ENCODE measurements at places on chromosomes 1 and 21.

GRCh38 chr1:222064388-222065211 lies 322.7 kb upstream of the DUSP10 start:
- no peak for DNase-seq

GRCh38 chr1:45870500-45870899 lies 67.1 kb downstream of the MAST2 start:
- no peak for DNase-seq

DNA sequence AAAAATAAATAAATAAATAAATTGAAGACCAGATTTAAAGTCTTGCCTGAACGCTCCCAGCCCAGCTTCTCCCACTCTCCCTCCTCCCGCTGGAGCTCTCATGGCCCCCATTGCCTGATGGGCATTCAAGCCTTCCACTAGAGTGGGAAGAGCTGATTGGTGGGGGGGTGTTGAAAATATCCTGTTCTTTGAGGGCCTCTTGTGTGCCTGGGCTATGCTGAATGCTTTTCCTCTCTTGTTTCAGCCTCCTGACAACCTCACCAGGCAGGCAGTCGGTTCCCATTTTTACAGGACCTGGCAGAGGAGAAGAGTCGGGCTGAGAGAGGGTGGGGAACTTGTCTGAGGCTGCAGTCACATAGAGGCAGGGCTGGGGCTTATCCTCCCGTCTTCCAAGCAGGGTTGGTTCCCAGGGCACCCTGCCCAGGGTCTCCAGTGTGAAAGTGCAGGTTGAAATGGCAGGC lies 59.2 kb upstream of the SSBP3 start:
- DNase-seq, result no peak

DNA sequence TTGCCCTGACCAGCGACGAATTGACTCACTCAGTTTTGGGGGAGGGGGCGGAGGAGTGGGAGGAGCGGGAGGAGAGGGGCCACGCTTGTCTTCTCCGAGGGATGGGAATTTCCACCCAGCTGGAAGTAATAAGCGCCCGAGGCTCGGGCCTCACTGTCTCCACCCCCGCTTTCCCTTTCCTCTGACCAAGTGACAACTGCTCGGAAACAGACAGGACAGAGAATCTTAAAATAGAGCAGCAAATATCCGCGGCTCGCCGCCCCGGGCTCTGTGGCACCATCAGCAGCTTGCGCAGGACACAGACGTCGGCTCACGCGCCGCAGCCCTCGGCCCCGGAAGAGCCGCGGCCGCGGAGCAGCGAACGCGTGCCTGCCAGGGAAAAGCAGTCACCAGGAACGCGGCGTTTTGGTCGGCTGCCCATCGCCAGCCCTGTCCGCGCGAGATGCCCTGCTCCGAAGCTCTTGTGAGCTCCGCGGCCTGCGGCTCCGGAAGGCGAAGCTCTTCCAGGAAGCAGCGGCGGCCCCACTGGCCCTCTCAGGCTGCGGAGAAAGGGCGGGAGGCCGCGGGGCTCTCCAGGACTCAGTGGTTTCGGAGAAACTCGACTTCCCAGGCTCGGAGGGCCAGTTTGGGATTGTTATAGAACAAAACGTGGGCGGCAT lies 10.7 kb upstream of the RGS16 start:
- peak; percentile 31 for DNase-seq

DNA sequence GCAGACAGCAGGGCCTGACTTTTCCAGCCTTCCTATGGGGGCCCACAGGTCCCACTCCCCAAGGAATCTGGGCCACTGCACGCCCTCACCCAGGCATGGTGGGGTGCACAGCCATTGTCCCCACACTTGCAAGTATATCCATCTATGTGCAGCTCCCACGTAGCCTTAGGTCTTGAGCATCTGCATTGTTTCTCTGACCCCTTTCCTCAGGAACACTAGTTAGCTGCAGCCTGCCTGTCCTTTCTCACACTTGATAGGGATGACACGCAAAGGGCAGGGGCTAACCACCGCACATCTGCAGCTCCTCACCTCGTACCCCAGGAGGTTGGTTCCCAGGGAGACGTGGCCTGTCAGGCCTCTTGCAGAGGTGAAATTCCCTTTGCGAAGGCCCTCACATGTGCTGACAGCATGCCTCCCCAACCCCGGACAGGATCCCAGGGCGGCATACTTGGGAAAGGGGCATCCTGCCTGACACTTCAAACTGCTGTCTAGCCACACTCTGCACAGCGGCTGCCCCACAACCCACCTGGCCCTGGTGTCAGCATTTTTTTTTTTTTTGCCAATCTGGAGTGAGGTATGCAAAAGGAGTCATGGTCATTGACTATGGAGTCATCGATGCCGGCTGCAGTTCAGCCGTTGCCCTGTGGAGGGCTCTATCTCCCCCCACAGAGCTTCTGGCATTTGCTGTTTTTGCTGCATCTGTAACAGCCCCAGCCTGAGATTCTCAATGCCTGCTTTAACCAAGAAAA lies 5.0 kb downstream of the JMJD4 start:
- no peak for DNase-seq

GRCh38 chr21:42067531-42068255 lies 3.4 kb upstream of the UMODL1 start:
- no peak for DNase-seq

GRCh38 chr1:92080128-92080985 lies at the start of gene BTBD8:
BTBD8 (plus strand) TSS chr1:92080345; CDS start chr1:92080572, 227 bp downstream.
- DNase-seq, result peak; percentile 76

- DNase-seq, result no peak
These were observed 15.1 kb downstream of the GJA5 start for GRCh38 chr1:147745271-147745670.

- DNase-seq, result no peak
These were observed 21.8 kb downstream of the AJAP1 start for GRCh38 chr1:4676253-4676652.

- no peak for DNase-seq
These were observed 39.4 kb upstream of the NGF start for GRCh38 chr1:115377411-115377810.

GRCh38 chr1:15180945-15181523 lies 27.5 kb downstream of the TMEM51 start:
- no peak for DNase-seq

DNA sequence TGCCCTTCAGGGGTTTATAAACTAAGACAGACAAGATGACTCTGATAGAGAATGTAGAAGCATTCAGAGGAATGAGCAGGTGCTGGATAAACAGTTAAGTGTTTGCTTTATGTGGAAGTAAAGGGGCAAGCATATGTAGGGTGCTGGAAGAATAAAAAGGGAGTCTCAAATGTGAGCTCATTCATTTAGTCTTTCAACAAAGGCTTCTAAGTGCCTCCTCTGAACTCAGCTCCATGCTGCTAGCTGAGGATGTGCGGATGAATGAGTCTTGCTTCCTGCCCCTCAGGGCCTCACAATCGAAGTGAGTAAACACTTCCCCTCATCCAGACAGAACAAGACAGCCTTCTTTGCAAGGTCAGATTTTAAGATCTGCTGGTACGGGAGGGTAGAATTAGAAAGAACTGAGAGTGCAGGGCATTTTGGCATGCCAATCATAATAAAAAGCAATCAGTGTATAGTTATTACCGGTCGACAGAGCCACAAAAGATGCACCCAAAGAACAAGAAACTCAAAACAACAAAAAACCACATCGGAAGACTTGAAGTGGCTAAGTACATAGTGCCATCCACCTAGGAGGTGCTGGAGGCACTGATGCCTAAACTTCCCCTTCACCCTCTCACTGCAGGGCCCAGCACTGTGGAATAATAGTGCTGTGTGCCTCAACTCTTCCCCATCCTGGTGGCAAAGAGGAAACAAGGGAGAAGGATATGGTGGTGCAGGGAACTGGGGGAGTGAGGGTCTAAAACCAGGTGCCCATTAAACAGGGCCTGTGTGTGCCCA lies 69.8 kb downstream of the TNR start:
- DNase-seq, result no peak

DNA sequence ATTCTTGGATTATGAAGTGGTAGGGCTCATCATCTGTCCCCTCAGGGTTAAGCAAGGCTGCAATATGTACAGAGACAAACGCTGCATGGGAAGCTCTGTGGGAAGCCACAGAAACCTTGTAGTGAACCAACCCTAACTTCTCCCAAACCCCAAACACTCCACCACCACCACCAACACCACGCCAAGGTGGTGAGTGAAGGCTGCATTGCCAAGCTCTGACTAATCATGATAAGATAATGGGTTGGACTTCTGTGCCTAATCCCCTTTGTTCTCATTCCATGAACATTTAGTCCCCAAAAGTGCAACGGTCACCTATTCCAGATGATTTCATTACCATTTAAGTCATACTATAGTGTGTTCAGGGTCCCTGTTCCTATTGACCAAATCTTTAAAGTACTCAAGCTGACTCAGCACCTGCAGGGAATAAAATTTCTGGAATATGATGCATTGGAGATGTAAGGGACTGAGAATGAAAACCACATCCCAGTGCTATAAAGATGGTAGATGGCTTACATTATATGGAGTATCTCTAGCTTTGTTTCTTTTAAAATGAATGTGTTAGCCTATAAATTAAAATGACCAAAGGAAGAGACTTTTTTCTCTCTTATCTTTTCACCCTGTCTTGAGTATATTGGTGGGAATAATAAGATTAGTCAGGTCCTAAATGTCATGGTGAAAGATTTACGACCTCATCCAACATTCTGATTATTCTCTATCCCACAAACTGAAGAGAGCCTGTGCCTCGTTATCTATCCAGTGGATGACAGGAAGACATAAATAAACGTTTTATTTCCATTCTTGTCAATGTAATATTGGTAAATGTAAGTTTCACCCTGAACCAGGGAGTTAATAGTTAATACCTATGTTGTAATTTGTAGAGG lies 22.6 kb upstream of the PLD5 start:
- DNase-seq, result no peak

DNA sequence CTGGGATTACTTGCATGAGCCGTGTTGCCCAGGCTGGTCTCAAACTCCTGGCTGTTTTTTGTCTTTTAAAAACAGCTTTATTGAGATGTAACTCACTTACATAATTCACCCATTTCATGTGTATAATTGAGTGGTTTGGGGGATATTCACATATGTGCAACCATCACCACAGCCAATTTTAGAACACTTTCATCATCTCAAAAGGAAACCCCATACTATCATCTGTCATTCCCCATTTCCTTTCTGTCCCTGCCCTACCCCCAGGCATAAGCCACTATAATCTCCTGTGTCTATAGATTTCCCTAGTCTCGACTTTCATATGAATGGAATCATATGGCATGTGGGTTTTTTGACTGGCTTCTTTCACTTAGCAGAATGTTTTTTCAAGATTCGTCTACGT lies 43.3 kb downstream of the GPR137B start:
- no peak for DNase-seq

GRCh38 chr21:42679319-42680057 lies 26.1 kb downstream of the PDE9A start:
- no peak for DNase-seq

GRCh38 chr1:241061062-241061461 lies 295.9 kb downstream of the RGS7 start:
- DNase-seq, result no peak

GRCh38 chr1:209493559-209493958 lies 90.0 kb upstream of the CAMK1G start:
- no peak for DNase-seq

DNA sequence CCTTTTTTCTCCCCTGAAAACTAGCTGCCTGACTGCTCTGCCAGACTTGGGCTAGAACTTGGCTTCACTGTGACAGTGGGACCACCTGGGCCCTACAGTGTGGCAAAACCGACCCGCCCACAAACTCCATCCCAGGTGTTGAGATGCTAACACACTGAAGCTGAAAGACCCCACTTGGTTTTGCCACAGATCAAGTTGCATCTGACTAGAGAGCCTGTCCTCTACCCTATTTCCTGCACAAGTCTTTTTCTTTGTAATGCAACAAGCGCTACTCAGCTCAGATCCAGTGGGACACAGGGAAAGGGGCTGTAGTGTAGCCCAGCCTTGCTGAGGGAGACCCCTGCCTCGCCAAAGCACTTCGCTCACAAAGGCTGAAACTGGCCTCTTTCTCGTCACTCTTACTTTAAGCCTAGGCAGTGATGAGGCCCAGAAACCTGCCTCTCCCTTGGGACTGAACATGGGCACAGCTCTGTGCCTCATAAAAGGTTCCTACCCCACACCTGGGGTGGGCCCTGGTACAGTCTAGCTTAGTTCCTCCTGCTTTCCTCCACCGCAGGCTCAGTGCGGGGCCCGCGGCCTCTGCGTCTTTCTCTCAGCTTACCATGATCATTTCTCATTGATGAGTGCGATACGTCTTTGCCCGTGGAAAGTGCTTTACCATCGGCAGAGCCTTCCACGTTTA lies 9.7 kb downstream of the ALPL start:
- no peak for DNase-seq

- DNase-seq, result no peak
These were observed 1317.7 kb downstream of the MRPL39 start for GRCh38 chr21:24289539-24289938.

GRCh38 chr1:94125551-94126514 lies 4.9 kb upstream of the ABCA4 start:
- DNase-seq, result no peak

DNA sequence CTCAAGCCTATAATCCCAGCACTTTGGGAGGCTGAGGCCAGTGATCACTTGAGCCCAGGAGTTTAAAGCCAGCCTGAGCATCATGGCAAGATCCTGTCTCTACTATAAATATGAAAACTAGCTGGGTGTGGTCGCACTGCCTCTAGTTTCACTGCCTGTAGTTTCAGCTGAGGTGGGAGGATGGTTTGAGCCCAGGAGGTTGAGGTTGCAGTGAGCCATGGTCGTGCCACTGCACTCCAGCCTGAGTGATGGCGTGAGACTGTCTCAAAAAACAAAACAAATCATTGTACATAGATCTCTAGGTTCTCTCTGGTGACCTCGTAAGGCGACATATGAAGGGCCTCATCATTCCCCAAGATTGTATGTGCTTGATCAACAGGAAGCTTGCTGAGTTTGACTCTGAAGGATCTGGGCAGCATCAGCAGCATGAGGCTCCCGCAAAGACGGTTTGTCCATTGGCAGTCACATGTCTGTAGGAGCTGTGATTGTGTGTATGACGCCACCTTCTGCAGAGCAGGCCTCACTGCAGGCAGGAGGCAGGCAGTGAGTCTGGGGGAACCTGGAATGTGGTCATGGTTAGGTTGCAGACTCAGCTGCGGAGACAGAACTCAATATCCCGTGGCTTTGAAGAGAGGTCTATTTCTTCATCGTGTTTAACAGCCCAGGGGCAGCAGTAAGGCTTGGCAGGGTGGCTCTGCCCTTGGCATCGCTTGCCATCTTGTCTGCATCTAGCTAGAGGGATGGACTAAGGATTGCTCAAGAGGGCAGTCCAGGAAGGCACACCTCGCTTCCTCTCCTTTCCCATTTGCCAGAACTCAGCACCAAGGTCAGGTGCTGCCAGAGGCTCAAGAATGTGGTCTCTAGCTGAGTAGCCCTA lies 14.0 kb downstream of the ATP5PO start:
- no peak for DNase-seq

All from stimulated activated CD4-positive, alpha-beta T cell treated with anti-CD3 and anti-CD28 coated beads, TNF-alpha, amount 100 ng/mL, for 4 hours (primary cell).